ENCODE measurements at places on chromosomes 12 and 14.

GRCh38 chr14:49483268-49483667 lies 102.9 kb downstream of the RPS29 start:
- H3K4me3 ChIP-seq, result no peak overlapping the region
- H3K4me1 ChIP-seq, result no peaks in the 10 kb centered on the region
- H3K27me3 ChIP-seq, result no peaks in the 10 kb centered on the region

DNA sequence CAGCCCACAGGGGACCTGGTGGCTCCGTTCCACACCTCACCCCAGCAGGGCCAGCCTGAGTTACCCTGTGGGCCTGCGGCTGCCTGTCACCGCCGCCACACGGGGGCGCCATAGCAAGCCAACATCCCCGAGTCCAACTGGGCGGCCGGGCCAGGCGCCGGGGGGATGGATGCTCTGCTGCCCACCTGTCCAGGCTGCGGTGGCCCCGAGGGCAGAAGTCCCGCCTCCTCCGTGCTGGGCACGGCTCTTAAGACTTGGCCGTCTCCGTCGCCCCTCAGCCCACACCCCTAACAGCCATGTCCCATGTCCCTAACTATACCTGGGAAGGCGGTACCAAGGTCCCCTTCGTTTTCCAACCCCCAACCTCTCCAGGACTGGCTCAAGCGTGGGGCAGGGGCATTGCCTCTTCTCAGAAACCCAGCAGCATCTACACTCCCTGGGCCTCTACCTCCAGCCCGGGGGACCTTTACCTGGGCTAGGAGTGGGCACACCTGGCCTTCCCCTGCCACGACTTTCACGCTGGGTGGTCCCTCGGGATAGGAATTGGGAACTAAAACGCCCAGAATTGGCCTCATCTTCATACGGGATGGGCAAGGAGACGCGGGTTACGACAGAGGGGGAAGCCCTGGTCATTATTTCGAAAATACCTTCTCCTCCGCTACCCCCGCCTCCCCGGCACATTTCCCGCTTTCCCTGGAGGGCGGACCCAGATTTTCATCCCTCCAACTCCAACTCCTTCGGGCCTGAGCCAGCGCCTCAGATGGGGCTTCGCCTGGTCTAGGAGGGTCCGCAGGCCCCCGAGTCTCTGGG lies 1.1 kb upstream of the CYP46A1 start:
- peak; percentile 81 for DNase-seq
- H3K27ac ChIP-seq, result peak overlapping the region; percentile 84
- H3K4me1 ChIP-seq, result peaks cover 16% of the 10 kb centered on the region
- no peaks in the 10 kb centered on the region for H3K27me3 ChIP-seq

GRCh38 chr14:71532344-71532743 lies 399.9 kb upstream of the RGS6 start:
- no peak overlapping the region for H3K4me3 ChIP-seq
- H3K27ac ChIP-seq, result no peak overlapping the region
- peaks cover 13% of the 10 kb centered on the region for H3K4me1 ChIP-seq

GRCh38 chr14:23307687-23308644 lies 1.3 kb downstream of the BCL2L2 start:
- H3K36me3 ChIP-seq, result peaks cover 29% of the 10 kb centered on the region
- H3K27me3 ChIP-seq, result no peaks in the 10 kb centered on the region
- peak overlapping the region; percentile 74 for H3K4me3 ChIP-seq
- peak; percentile 54 for DNase-seq
- H3K27ac ChIP-seq, result no peak overlapping the region

DNA sequence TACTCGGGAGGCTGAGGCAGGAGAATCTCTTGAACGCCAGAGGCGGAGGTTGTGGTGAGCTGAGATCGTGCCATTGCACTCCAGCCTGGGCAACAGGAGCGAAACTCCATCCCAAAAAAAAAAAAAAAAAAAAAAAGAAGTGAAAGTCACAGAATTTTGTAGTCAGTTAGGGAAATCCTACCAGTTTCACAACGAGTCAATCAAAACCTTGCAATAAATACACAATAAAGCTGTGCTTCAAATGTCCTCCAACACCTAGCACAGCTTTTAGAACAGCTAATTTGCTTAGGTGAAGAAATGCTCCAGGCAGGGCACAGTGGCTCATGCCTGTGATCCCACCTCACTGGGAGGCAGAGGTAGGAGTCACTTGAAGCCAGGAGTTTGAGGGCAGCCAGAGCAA lies 112.8 kb upstream of the ATF7IP start:
- no peak overlapping the region for H3K4me3 ChIP-seq
- no peaks in the 10 kb centered on the region for H3K27me3 ChIP-seq
- H3K27ac ChIP-seq, result no peak overlapping the region
- peaks cover 20% of the 10 kb centered on the region for H3K4me1 ChIP-seq
- DNase-seq, result no peak
- no peaks in the 10 kb centered on the region for H3K36me3 ChIP-seq

- H3K27me3 ChIP-seq, result no peaks in the 10 kb centered on the region
- no peak for DNase-seq
- no peaks in the 10 kb centered on the region for H3K36me3 ChIP-seq
- no peak overlapping the region for H3K4me3 ChIP-seq
These were observed 26.3 kb upstream of the TC2N start for GRCh38 chr14:91893669-91894068.

DNA sequence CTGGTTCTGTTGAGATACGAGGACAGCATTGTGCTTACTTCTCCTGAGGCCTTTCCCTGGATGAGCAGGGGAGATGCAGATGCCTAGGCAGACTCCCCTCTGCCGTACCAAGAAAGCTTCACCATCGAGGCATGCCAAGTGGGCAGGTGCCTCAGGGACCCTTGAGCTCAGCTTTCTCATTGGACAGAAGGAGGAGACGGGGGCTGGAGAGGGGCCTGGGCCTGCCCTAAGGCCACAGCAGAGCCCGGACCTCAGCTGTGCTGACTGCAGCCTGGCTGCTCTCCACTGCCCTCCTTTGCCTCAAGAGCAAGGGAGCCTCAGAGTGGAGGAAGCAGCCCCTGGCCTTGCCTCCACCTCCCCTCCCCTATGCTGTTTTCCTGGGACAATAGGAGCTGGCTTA lies 23.4 kb downstream of the SERPINA1 start:
- DNase-seq, result no peak
- H3K4me3 ChIP-seq, result no peak overlapping the region
- no peaks in the 10 kb centered on the region for H3K27me3 ChIP-seq
- H3K4me1 ChIP-seq, result no peaks in the 10 kb centered on the region
- H3K36me3 ChIP-seq, result no peaks in the 10 kb centered on the region
